ENCODE measurements at places on chromosomes 4 and X. TPM values are rescaled to one million over a fixed set of nuclear protein-coding genes. Genes with fewer than 3 reads are reported as not detected.

The CPLX1 gene
- total RNA-seq = not detected

- DNase-seq = no peak
Measured at GRCh38 chr4:84484236-84484635, 14.9 kb downstream of the NKX6-1 start.

DNA sequence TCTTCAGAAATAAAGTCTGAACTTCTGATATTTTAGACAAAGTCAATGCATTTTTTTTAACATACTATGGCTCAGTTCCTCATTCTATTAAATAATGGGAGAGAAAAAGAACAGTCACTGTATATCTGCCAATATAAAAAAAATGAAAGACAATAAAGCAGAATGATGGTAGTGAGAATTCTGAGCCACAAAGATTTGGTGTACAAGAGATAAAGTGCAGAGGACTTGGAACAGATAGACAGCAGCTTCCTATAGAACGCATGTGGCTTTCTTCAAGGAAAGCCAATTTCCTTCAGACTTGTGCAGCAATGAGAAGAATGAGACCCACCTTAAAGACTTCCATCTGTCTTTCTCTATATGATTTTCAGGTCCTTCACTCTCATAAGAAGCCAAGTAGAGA lies 39.7 kb downstream of the RASGEF1B start:
- DNase-seq = no peak

DNA sequence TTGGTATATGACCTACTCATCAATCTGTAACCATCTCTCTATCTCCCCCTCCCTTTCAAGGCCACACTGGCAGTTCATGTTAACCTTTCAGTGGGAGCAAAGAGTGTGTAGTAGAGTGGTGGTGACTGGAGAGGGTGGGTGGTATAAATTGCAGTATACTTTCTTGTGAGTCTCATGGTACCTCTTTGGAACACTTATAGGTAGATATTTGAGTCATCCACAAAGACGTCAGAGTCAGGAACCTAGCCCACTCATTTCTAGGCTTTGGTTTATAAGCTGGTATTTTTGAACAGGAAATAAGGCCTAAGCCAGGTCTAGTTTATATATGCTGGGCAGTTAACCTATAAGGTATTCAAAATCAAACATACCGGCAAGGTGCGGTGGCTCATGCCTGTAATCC lies 36.3 kb downstream of the RLIM start:
- no peak for DNase-seq

GRCh38 chrX:150704030-150704613 lies 10.9 kb downstream of the MTMR1 start:
- DNase-seq = peak; percentile 89

GRCh38 chr4:2696423-2696822 lies 59.7 kb downstream of the TNIP2 start:
- DNase-seq = no peak

GRCh38 chr4:149911354-149911753 lies 95.7 kb upstream of the IQCM start:
- DNase-seq = no peak

DNA sequence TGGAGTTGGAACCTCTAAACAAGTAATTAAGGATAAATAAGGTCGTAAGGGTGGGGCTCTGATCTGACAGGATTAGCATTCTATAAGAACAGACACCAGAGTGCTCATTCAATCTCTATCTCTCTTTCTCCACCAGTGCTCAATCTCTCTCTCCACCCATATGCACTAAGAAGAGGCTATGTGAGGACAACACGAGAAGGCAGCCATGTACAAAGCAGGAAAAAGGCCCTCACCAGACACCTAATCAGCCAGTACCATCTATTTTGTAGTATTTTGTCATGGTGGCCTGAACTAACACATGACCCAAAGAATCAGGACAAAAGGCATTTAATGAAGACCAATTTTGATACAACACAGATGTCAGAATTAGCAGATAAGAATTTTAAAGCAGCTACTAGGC lies 16.8 kb downstream of the RFC1 start:
- no peak for DNase-seq

The S100G gene
- not detected for total RNA-seq

DNA sequence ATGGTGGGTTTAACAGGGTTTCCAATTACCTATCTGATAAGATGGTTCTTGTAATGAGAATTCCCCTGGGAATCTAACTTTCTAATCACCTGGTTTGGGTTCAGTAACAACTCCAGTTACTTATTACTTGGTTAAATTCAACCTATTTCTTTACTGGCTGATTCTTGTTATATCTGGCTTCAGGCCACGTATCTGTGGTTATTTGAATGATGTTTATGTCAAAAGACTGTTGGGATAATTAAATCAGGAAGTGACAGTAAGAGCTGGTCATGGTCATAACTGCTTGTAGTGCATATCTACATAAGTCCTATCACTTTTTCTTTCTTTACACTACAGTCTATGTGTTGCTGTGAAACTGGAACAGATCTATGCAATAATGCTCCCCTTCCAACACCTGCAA lies 108.1 kb downstream of the MID1 start:
- peak; percentile 84 for DNase-seq

The APBB2 gene
- total RNA-seq = 44.7 TPM

The OPRPN gene
- total RNA-seq = not detected

The OTUD6A gene
- not detected for total RNA-seq

GRCh38 chrX:37883196-37883595 lies 35.8 kb upstream of the DYNLT3 start:
- peak; percentile 77 for DNase-seq

The MYL5 gene
- 0.99 TPM for total RNA-seq

GRCh38 chr4:97394653-97395052 lies 748.6 kb downstream of the STPG2 start:
- DNase-seq = peak; percentile 42

DNA sequence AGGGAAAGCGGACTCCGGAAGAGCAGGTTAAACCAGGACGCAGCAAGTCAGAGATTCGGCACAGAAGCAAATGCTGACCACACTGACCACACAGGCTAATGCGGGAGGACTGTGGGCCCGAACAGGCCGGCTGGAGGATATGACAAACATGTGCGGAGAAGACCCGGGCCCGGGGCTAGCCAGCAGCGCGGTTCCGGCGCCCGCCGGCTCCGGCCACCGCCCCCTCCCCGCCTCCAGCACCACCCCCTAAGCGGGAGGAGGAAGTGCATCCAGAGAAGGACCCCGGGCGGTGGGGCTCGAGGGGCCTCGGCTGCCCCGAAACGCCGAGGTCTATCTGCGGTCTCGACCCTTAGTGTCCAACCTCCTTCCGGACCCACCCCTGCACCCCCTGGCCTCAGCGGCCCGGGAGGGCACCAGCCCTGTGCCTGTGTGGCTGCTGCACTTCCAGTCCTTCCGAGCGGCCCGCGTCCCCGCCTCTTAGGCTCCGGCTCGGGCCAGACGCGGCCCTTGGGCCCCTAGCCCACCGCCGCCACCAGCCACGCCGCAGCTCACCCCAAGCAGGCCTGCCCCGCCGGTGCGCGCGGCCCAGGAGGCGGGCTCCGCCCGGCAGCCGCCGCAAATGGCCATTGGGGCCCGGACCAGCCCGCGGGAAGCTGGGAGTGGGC lies 2.1 kb downstream of the ELOVL6 start:
- DNase-seq = peak; percentile 32

GRCh38 chr4:52173470-52174045 lies 122.5 kb downstream of the SPATA18 start:
- no peak for DNase-seq

The MSN gene
- 706 TPM for total RNA-seq

- DNase-seq = peak; percentile 22
Measured at GRCh38 chrX:17375367-17375636, 302 bp downstream of the NHS start.

DNA sequence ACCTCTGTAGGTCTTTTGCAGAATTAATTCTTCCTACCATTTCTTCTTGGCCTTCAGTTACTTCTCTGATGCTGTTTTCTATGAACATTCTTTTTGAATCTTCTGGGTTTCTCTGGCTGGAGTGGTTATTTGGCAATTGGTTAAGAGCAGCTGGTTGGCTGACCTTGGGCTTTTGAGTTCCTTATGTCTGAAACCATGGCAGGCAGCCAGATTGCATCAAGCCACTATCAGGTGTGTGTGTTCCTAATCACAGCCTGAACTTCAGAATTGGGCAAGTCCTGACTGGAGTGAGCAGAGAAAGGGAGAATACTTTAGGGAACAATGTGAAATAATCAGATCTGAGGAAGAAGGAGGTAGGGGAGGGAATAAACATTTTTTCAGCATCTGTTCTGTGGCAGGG lies 90.2 kb downstream of the ARHGAP10 start:
- DNase-seq = no peak

- peak; percentile 48 for DNase-seq
Measured at GRCh38 chr4:174157106-174157607, 126.3 kb downstream of the FBXO8 start.

The GYPA gene
- total RNA-seq = not detected

The VCX3B gene
- total RNA-seq = 0.62 TPM

The WNK3 gene
- 3.6 TPM for total RNA-seq

All from M059J (cell line).